ENCODE measurements at places on chromosomes 2 and 18. TPM values are rescaled to one million over a fixed set of nuclear protein-coding genes. Genes with fewer than 3 reads are reported as not detected.

The RAB3GAP1 gene
- total RNA-seq = 36.1 TPM

The DES gene
- 0.60 TPM for total RNA-seq

- no peak for DNase-seq
Measured at GRCh38 chr2:85240055-85240454, 87.7 kb downstream of the TGOLN2 start.

DNA sequence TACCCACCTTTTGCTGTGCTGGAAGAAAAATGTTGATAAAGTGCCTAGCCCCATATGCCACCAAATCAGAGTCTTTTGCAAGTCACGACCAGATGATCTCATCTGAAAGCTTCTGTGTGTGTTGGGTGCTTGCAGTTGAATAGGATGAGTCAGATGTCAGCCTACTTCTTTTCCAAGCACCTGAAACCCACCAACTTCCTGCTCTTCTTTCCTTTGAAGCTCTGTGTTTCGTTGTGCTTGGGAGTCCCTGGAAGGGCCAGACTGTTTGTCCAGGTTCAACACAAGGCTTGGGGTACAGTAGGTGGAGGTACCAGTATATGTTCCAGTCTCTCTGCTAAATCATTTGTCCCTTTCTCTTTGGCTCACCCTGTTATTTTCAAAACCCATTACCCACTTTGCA is 36.8 kb upstream of the LCLAT1 start:
- DNase-seq = no peak

DNA sequence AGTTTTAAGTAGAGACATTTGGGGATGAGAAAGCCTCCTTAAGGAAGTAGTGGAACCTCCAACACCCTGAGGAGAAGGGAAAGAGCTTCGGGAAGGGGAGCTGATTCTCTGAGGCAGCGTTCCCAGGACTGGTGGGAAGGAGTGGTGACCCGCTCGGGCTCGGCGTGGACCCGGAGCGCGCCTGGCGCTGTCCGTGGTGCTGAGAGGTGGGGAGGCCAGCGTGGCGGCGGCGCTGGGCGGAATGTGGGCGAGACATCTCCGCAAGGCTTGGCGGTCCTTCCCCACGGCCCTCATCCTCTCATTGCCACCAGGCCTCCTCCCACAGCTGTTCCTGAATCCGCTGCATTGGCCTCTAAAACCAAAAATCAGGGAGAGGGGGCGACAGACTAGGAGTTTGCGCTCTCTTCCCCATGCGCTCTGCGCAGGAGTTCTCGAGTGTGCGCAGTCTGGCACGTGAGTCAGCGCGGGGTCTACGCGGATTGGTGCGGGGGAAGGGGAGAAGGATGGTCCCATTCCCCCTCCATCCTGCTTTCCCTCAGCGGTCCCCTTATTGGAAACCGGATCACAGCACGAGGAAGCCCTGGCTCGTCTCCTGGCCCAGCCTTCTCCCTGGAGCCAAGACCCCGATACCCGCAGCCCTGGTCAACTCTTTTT is 857 bp downstream of the RESP18 start:
- peak; percentile 31 for DNase-seq

The UPP2 gene
- total RNA-seq = not detected

- DNase-seq = no peak
Measured at GRCh38 chr18:39909706-39910105, 2045.3 kb upstream of the PIK3C3 start.

- DNase-seq = no peak
Measured at GRCh38 chr18:30991397-30991796, 51.1 kb downstream of the DSC3 start.

GRCh38 chr2:142140434-142140845 is 9.6 kb upstream of the LRP1B start:
- peak; percentile 6 for DNase-seq

The ALKAL2 gene
- not detected for total RNA-seq

GRCh38 chr18:70982292-70982691 is 693.4 kb downstream of the SOCS6 start:
- DNase-seq = no peak

The UGT1A10 gene
- total RNA-seq = not detected

- DNase-seq = no peak
Measured at GRCh38 chr2:96498021-96498431, 7.1 kb downstream of the NEURL3 start.

DNA sequence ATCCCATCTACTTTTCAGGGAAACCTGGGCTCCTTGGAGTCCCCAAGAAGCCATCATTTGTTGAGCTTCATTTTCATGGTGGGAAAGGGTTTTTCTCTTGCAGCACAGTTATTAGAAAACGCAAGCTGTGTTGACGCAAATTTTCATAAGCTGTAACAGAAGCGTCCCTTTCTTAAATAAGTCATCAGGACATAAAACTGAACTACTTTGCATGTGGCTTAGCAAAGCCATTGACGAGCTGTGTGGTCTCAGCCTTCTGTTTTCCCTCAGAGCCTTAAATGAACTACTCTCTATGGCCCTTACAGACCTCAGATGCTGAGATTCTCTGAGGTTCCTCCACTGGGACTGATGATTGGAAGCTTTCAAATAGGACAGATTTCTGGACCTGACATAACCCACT is 85.1 kb downstream of the ARL4C start:
- DNase-seq = no peak

The RFTN2 gene
- 1.7 TPM for total RNA-seq

DNA sequence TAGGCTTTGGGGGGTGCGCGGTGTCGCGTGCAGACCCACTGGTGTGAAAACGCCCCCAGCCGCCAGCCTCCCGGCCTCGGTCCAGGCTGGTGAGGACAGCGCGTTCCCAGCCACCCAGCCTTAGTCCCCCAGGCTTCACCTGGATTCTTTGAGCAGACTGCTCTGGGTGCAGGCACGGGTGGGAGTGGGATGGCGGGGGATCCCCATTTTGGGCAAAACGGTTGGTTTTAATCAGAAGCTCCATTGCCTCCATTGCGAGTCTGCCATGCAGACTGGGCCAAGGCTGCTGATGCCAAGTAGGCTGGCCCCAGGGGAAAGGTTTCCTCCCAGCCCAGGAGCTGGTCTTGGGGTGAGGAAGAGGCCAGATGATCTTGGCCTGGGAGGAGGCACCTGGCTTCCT is 445 bp downstream of the MLPH start:
- DNase-seq = peak; percentile 58

- DNase-seq = no peak
Measured at GRCh38 chr2:27051902-27052645, 606 bp downstream of the AGBL5 start.

- DNase-seq = peak; percentile 65
Measured at GRCh38 chr18:57959278-57959677, 84.7 kb upstream of the NEDD4L start.

GRCh38 chr18:43442571-43442970 is 165.3 kb upstream of the SYT4 start:
- DNase-seq = no peak

DNA sequence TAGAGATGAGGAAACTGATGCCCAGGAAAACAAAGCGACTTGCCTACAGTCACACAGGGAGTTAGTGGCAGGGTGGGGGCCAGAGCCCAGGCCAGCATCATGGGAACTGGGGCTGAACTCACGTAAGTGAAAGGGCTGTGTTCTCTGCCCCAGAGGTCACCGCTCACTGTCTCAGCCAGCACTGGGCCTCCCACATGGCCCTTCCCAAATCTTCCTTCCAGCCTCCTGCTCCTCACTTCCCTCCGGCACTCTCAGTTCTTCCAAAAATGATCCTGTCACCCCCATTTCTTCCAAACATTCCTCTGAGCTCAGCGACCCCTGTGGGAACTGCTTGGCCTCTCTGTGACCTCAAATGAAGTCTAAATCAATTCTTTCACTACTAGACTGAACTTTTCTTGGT is 90.5 kb upstream of the TMEM247 start:
- no peak for DNase-seq

DNA sequence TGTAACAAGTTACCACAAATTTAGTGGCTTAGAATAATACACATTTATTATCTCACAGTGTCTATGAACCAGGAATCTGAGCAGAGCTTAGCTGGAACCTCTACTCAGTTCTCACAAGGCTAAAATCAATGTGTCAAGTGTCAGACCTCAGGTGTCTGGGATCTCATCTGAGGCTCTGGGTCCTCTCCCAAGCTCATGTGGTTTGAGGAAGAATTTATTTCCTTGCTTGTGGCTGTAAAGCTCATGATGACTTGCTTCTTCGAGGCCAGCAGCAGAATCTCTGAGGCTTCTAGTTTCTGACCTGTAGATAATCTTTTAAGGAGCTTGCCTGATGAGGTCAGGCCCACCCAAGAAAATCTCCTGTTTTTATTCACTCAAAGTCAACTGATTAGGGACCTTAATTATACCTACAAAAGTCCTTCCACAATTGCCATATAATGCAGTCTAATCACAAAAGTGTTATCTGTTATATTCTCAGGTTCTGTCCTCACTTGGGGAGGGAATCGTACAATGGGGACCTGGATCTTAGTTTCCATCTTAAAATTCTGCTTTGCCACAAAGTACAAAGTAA is 14.3 kb downstream of the NCKAP5 start:
- DNase-seq = no peak

The MRO gene
- not detected for total RNA-seq

The IL1RN gene
- total RNA-seq = not detected

The CFAP65 gene
- 0.12 TPM for total RNA-seq

- DNase-seq = no peak
Measured at GRCh38 chr2:31654241-31654640, 73.5 kb upstream of the SRD5A2 start.

The MGAT4A gene
- not detected for total RNA-seq
